Hematopoietic multipotent progenitor cell treated with erythropoietin and hydrocortisone succinate and interleukin-3 and kit ligand, for 15 days (in vitro differentiated cells): ENCODE measurements at places on chromosomes 7 and 10.

DNA sequence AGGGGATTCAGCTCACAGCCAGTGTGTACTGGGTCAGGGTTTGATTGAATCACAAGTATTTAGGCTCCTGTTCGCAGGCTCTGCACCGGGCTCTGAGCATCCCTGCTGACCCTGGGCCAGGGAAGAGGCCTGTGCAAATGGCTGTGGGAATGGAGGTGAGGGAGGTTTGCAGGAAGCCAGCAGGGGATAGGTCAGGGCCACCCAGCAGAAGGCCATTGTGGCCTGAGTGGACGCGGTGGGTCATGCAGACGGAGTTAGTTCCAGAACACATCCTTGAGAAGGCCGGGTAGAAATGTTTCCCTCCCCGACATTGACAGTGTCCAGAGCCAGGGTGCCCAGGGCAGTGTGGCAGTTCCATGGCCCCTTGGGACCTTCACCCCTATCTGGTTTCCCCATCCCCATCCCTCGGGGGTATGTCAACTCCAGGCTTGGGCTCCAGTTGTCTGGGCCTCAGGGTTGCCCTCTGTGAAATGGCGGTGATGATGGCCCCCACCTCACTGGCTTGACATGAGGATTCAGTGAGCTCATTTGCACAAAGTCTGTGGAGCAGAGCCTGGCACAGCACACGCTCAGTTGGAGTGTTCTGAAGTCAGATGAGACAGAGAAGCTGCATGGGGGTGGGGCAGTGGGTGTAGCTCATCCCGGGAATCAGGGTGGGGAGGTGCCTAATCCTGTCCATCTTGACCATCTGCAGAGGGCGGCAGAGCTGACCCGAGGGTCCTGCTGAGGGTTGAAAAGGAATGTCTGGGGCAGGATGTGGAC, 107.6 kb downstream of the ADCY1 start:
- DNase-seq = no peak

GRCh38 chr10:30645340-30645827, 15.8 kb upstream of the LYZL2 start:
- DNase-seq = no peak

DNA sequence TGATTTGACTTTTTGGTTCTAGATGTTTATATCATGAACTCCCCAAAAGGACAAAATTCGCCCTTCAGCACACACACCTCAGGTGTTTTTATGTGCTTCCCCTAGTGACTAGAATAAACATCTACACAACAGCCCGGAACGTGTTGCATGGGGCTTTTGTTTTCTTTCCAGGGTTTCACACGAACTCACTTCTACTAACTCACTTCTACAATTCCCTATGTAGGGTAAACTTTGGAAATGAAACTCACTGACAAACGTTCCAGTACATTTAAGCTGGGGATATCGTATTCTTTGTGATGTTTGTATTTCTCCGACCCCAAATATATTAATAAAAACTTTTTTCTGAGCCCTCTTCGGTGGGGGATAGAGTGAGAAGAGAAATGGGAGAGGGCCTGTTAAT, 1.4 kb downstream of the TRA2A start:
- DNase-seq = peak; percentile 32

DNA sequence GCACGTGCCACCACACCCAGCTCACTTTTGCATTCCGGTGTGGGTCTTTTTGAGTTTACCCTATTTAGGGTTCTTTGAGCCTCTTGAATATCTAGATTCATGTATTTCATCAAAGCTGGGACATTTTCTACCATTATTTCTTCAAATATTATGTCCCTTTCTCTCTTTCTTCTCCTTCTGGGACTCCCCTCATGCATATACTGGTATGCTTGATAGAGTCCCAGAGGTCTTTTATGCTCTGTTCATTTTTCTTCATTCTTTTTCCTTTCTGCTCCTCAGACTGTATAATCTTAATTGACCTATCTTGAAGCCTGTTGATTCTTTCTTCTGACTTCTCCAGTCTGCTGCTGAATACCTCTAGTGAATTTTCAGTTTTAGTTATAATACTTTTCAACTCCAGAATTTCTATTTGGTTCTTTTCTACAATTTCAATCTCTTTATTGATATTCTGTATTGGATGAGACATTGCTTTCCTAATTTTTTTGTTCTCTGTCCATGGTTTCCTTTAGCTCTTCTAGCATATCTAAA, 9.1 kb upstream of the WAC start:
- DNase-seq = no peak

DNA sequence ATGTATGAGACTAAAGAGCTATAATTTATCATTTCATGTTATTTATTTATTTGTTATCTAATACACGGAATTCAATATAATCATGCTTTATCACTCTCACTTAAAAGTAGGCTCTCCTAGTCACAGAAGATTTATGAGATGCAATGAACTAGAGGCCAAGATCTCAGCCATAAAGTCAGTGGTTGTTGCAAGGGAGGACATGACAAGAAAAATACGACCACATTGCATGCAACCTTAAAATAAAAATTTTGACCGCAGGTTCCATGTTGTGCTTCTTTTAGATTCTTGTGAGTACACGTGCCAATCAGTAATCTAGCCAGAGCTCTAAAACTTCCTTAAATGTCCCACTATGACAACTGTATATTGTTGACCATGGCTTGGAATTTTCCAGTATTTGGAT, 75.9 kb upstream of the SP8 start:
- DNase-seq = no peak

GRCh38 chr10:133035952-133036351, 51.8 kb upstream of the ADGRA1 start:
- DNase-seq = no peak

GRCh38 chr7:127674361-127674760, 22.4 kb downstream of the SND1 start:
- DNase-seq = no peak

DNA sequence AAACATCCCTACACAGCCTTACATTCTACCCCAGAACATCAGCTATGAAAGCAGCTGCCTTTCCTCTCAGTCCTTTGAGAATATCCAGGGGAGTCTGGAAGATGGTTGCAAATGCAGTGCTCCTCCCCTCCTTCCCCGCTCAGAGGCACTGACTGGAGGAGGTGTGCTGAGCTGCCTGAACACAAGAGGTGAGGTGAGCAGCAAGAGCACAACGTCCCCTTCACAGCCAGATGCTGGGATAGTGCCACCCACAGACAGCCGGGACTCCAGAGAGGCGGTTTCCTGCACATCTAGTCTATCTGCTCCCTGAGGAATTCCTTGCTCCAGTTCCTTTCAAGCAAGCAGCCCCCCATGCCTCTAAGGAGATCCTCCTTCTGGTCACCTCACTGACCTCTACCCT, 74.2 kb downstream of the EZH2 start:
- DNase-seq = no peak

DNA sequence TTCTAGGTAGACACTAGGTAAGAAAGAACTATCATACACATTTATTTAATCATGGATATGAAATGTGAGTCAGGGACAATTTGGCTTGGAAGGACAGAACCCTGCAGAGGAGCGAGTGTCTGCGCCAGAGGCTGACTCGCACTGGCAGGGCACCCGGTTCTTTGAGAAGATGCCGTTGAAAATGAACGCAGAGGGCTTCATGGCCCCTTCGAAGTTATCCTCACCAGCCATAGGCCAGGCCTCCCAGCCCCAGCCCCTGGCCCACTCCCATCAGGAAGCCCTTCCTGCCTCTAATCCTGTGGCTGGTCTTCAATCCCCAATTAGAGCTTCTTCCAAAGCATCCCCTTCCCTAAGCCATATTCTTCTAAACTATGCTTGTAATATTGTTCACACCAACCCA, 239.8 kb downstream of the TCERG1L start:
- DNase-seq = no peak

DNA sequence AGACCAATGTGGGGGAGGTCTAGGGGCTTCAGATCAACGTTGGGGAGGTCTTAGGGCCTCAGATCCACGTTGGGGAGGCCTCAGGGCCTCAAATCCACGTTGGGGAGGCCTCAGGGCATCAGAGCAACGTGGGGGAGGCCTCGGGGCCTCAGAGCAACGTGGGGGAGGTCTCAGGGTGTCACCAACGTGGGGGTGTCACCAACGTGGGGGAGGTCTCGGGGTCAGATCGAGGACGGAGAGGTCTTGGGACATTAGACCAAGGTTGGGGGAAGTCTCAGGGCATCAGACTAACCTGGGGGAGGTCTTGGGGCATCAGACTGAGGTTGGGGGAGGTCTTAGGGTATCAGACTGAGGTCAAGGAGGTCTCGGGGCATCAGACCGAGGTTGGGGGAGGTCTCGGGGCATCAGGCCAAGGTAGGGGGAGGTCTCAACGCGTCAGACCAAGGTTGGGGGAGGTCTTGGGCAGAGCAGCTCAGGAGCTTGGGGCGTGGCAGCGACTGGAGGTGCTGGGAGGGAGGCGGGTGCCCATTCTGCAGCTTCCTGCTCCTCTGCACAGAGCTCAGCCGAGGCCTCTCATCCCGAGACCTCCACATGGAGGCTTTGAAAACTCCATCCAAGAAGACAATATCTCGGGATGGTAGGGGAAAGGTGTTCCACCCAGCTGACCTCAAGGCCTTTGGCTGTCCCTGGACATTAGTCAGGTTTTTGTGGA, 159.8 kb downstream of the WDR37 start:
- DNase-seq = no peak

DNA sequence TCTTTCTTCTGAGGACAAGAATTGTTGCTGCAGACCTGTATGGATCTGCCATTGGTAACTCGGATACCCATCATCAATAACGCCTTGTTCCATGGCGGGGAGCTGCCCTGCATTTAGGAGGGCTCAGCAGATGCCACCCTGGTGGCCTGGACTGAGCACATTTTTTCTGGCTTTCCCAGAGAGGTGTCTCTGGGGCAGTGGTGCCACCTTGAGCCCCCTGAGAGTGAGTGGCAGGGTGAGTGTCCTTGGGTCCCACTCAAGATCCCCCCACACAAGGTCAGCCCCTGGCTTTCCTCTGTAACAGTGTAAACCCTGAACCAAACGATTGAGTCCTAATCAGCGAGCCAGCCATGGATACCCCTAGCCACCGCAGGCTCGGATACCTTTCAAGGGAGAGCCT, 258.6 kb downstream of the GLRX3 start:
- DNase-seq = no peak

DNA sequence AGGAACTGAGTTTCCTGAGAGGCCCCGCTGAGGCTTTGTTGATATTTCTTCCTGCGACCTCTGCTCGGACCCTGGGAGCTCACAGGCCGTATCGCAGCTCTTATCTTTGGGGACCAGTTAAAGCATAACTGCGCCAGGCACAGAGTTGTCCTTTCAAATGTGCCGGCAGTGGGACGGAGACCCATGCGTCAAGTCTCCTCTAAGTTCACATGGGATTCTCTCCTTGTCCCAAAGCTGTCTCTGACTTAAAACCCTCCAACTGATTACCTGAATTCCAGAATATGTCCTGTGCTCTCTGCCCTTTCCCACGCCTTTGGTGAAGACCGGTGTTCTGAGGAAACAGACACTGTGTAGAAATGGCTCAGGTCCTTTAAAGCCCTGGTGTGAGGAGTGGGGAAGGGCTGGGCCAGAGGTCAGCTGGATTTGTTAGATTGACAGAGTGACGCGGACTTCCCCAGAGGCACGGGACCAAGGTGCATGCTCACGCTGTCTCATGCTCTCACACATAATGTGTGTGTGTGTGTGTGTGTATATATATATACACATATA, 169.8 kb downstream of the EGFR start:
- DNase-seq = no peak

DNA sequence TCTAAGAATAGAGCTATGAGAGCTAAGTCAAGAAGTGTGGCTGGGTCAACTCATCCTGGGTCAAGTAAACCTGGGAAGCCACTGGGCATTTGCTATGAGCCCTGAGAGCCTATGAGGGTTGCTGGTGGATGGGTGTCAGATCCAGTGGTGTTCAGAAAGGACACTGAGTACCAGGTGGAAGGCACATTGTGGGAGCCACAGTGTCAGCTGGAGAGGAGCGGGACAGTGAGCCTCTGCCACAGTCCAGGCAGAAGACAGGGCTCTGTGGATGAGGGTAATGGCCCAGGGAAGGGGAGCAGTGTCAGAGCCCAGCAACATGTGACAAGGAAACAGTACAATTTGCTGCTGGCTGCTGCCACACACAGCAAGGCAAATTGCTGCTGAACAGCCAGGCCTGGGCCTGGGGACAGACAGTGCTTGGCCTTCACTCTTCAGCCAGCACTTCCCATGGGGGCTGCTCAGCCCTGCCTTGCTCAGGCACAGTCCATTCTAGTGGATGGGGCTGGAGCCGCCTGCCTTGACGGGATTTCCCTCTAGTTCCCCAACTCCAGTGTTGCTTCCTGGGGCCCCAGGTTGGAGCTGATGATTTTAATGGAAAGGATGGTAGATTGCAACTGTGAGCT, 90.9 kb upstream of the CHST15 start:
- no peak for DNase-seq

GRCh38 chr7:99139036-99139435, 4.9 kb downstream of the SMURF1 start:
- no peak for DNase-seq

DNA sequence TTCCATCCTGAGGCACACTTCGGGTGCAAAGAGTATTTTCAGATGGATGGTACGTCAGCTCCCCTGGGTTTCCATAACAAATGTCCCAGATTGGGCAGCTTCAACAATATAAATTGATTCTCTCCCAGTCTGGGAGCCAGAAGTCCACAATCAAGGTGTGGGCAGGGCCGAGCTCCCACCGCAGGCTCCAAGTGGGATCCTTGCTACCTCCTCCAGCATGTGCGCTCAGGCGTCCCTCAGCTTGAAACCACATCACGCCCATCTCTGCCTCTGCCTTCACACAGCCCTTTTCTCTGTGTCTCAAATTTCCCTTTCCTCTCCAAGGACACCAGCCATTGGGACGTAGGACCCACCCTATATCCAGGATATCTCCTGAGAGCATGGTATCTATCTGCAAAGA, 153.5 kb downstream of the DIP2C start:
- DNase-seq = no peak

GRCh38 chr7:129951226-129952085, 1.3 kb downstream of the UBE2H start:
- DNase-seq = peak; percentile 62

GRCh38 chr7:64504581-64505120, 58.2 kb downstream of the ZNF680 start:
- no peak for DNase-seq

DNA sequence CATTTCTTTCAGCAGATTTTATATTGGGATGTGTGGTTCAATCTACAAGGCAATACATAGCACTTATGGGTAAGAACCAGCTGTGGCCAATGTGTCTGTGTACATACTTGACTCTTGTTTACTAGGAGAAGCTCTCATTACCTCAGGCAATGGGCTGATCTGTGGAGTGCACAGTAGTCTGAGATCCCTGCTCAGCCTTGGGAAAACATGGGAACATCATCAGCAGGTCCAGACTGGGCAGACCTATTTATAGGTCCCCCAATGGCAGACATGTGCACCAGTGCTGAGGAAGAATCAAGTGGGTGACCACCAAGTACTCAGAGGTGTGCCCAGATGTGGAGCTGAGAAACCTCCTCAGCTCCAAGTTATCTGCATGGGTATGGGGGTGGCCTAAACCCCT, 349.7 kb downstream of the KIF20B start:
- DNase-seq = no peak

DNA sequence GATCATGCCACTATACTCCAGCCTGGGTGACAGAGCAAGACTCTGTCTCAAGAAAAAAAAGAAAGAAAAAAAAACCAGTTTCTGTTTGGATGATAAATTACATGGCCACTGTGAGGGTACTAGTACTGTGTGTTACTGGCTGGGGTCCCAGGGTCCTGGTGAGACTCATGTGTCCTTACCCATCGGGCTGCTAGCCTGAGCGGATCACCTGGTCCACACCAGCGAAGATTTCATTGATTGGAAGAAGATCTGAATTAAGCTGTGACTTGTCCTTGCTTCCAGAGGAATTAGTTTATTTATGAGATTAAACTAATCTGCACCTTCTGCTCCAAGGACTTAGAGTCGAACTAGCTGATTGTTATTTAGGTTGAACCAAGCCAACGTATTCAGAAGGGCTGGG, 40.0 kb upstream of the BAMBI start:
- DNase-seq = no peak

- DNase-seq = no peak
Observed at GRCh38 chr10:15196021-15196834, 27.7 kb upstream of the NMT2 start.
